Natural killer cell (primary cell): ENCODE measurements at places on chromosomes 7 and 10. TPM values are rescaled to one million over a fixed set of nuclear protein-coding genes. Genes with fewer than 3 reads are reported as not detected.

GRCh38 chr7:28192786-28193585 lies 12.4 kb upstream of the JAZF1 start:
- DNase-seq = no peak

GRCh38 chr10:5440206-5440605 lies 27.8 kb downstream of the NET1 start:
- no peak for DNase-seq

- no peak for DNase-seq
Observed at GRCh38 chr10:84543948-84544347, 215.6 kb downstream of the CCSER2 start.

- no peak for DNase-seq
Observed at GRCh38 chr7:74266191-74266963, 12.2 kb upstream of the RFC2 start.

GRCh38 chr7:15007507-15007906 lies 105.0 kb upstream of the DGKB start:
- no peak for DNase-seq

DNA sequence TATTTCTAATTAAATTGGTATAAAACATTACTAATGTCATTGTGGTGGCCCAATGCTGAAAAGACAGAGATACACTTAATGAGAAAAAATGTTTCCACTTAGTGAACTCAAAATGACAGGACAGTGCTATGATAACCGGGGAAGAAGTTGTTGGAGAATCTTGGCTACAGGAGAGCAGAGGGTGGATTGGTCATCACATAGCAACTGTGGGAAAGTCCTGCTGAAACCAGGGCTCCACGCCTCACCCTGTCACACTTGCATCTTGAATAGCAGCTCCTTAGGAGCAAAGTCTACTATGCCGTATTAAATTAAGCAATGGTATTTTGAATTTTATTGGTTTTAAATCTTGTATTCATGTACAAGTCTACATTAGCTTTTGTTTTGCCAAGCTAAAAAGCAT lies 225.5 kb downstream of the KLF6 start:
- no peak for DNase-seq

GRCh38 chr7:123974326-123974908 lies 49.4 kb downstream of the SPAM1 start:
- DNase-seq = no peak

IGF2BP3 gene
- 2.9 TPM for total RNA-seq

LRRC61 gene
- 13.7 TPM for total RNA-seq

AVPI1 gene
- total RNA-seq = 8.4 TPM

TMEM213 gene
- total RNA-seq = not detected

FOXI2 gene
- not detected for total RNA-seq

CYP26C1 gene
- total RNA-seq = not detected
